ENCODE measurements at places on chromosomes 11 and 22.

GRCh38 chr11:65419772-65420481 lies 2.7 kb upstream of the NEAT1 start:
- DNase-seq: peak; percentile 74

GRCh38 chr11:111555255-111555654 lies 14.7 kb downstream of the LAYN start:
- DNase-seq: no peak

- DNase-seq: no peak
Measured at GRCh38 chr11:2453436-2453835, 8.6 kb downstream of the KCNQ1 start.

DNA sequence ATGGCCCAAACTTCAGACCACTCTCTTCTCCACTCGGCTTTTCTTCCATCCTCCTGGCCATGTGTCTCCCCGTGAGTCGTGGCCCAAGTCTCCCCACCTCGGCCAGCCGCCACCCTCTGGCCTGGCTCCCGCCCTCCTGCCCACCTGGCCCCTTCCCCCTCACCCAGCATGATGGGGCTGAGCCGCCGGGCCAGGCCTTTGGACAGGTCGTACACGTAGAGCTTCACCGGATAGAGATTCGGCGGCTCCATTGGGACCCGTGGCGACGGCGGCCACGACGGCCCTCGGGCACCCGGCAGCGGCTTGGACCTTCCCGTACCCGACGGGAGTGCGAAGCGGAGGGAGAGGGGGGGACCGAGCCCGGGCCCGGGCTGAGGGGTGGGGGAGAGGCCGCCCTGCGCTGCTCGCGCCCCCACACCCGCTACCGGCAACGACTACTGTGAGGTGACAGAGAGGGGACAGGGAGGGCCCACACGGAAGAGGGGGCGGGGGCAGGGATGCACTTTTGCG lies at the start of gene DESI1:
Gene DESI1 (minus strand): TSS at position 455 of the 510 bp plus-strand sequence. CDS start 204 bp downstream, at position 251.
- DNase-seq: no peak

GRCh38 chr11:19258641-19259230 lies 18.0 kb upstream of the E2F8 start:
- no peak for DNase-seq

GRCh38 chr11:128619540-128620308 lies 32.4 kb upstream of the ETS1 start:
- DNase-seq: no peak

- DNase-seq: no peak
Measured at GRCh38 chr22:20586403-20586745, 79.0 kb downstream of the MED15 start.

- no peak for DNase-seq
Measured at GRCh38 chr11:2794968-2795322, 90.6 kb downstream of the CDKN1C start.

- no peak for DNase-seq
Measured at GRCh38 chr11:86931548-86932258, 23.5 kb downstream of the FZD4 start.

GRCh38 chr11:126438691-126439090 lies 83.2 kb downstream of the ST3GAL4 start:
- no peak for DNase-seq

- DNase-seq: no peak
Measured at GRCh38 chr22:27987557-27987956, 68.5 kb upstream of the PITPNB start.

GRCh38 chr11:20027556-20028013 lies 132.7 kb downstream of the DBX1 start:
- DNase-seq: no peak

- no peak for DNase-seq
Measured at GRCh38 chr11:74001822-74002286, 7.0 kb downstream of the UCP3 start.

- DNase-seq: no peak
Measured at GRCh38 chr22:44648821-44649565, 53.0 kb upstream of the PRR5 start.

DNA sequence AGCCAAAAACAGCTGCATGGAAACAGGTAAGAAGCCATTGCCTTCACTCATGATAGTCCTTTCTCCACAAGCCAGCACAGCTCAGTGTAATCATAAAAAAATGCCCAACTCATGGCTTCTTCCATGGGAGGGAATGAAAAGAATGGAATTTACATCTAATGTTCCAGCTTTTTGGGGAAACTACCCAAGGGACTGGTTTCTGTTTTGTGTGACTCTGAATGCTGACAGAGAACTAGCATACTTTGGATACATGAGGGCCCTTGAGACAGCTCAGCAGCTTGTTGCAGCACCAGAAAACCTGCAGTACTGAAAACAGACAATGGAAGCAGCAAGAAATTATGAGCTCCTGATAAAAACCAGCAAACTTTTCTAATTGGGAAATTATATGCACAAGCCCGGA lies 24.2 kb upstream of the HORMAD2 start:
- no peak for DNase-seq

- DNase-seq: no peak
Measured at GRCh38 chr11:46335890-46336562, 11.2 kb upstream of the DGKZ start.

GRCh38 chr11:6962141-6962540 lies 35.9 kb downstream of the ZNF215 start:
- DNase-seq: no peak

- DNase-seq: no peak
Measured at GRCh38 chr11:102046841-102047240, 396 bp upstream of the CFAP300 start.

- no peak for DNase-seq
Measured at GRCh38 chr11:62923601-62924411, 2.6 kb upstream of the CHRM1 start.

DNA sequence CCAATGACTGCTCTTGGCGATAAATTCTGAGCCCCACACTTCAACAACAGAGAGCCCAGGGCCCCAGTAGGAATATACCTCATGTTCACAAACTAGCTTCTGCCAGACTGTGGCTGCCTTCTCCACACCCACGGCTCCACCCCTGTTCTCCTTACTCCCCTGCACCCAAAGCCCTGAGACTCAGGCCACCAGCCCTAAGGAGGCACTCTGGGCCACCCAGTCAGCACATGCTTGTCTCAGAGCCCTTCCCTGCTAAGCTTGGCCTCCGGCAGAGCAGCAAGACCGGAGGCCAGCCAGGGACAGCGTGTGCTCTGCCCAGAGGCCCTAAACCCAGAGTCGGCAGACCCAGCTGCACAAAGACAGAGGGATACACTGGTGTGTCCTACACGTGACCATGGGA lies 27.9 kb downstream of the SPATA19 start:
- no peak for DNase-seq

DNA sequence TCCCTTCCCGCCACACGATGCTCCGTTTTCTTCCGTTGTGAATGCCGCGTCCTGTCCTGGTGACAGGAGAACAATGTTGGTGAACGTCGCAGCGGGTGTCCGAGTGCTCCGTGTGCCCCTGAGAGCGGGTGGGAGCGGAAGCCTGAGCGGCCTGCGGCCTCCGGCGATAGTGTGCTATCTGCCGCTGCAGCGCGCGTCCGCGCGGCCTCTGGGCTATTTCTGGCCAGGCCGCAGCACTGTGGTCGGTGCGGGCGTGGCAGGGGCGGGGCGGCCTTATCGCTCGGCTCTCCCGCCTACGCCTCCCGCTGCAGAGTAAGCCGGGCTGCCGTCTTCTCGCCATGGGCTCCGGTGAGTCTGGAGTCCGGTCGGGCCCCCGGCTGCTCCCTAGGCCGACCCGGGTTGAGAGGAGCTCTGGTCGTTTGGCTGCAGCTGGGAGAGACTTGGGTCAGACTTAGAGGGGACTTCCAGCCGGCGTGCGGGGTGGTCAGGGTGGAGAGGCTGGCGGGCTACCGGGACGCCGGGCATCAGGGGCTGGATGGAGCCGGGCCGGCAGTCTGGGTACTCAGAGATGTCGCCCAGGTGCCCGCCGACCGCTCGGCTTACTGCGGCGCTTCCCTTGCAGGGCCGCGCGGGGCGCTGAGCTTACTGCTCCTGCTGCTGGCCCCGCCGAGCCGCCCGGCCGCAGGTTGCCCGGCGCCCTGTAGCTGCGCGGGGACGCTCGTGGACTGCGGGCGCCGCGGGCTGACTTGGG lies at the start of gene GP1BB:
Gene GP1BB (plus strand): TSS at position 308 of the 751 bp plus-strand sequence. CDS start 31 bp downstream, at position 339.
- DNase-seq: peak; percentile 59

DNA sequence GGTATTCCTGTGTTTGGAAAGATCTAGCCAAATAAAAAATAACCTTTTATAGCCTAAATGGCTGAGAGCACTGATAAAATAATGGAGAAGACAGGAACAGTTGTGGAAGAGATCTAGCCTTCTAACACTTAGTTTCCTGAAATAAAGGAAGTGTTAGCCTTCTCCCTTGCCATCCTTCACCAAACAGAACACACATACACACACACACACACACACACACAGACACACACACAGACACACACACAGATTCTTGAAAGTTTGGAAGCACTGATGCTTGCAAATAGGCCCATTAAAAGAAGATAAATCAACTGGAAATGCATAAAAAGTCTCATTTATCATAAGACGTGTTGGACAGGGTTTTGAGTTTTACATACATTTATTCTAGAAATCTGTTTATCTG lies 37.5 kb downstream of the KIRREL3 start:
- DNase-seq: no peak

- no peak for DNase-seq
Measured at GRCh38 chr11:95058621-95059020, 8.1 kb upstream of the SRSF8 start.

GRCh38 chr22:50282361-50283155 lies 12.4 kb upstream of the MAPK11 start:
- DNase-seq: no peak

DNA sequence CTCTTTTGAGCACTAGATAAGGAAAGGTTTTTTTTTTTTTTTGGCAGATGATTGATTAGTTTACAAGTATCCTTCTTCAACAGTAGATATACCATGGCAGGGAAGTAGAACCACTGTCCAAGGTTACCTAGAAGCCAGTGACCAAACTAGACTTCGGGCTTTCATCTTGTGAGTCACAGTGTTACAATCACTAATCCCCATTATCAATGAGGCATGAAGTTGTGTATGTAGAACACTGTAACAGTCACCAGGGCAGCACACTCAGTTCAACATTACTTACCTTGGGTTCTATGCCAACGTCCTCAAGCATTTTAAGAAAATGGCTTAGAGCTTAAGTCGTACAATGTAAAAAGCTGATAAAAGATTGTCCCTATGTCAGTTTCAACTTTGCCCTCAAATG lies 430.9 kb downstream of the ETS1 start:
- no peak for DNase-seq

DNA sequence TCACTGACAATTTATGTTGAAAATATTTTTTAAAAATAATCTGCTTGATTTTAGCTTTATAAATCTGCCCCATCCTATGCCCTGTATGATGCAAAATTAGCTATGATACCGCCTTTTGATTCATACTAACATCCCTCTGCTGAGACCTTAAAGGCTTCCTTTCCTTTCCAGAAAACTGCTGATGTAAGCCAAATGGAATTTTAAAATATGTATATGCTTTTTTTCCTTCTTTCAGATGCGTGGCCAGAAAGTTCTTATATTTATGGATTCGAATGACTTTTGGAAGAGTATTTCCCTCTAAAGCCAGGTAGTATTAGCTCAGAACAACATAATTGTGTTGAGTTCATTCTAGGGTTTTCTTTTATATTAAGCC lies 34.5 kb downstream of the SFI1 start:
- no peak for DNase-seq

- DNase-seq: no peak
Measured at GRCh38 chr11:70173018-70173417, 30.1 kb upstream of the FADD start.

- DNase-seq: no peak
Measured at GRCh38 chr11:119924017-119924416, 195.0 kb upstream of the NECTIN1 start.

DNA sequence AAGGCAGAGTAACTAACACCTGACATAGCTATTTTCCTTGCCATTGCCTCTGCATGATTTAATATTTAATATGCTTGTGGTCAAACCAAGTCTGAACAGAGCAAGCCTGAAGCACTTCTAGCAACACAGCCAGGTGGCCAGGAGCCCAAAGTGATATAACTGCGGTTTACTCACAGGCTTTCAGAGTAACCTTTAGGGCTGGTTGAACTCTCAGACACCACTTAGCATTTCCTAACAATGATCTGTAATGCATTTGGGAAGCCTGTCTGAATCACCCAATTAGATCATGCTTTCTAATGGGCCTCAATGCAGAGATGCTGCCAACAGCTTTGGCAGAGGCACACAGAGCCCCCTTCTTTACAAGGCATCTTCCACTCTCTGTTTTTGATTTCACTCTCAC lies 96.1 kb downstream of the FDX1 start:
- DNase-seq: no peak

GRCh38 chr11:126512741-126513715 lies 157.5 kb downstream of the ST3GAL4 start:
- no peak for DNase-seq

DNA sequence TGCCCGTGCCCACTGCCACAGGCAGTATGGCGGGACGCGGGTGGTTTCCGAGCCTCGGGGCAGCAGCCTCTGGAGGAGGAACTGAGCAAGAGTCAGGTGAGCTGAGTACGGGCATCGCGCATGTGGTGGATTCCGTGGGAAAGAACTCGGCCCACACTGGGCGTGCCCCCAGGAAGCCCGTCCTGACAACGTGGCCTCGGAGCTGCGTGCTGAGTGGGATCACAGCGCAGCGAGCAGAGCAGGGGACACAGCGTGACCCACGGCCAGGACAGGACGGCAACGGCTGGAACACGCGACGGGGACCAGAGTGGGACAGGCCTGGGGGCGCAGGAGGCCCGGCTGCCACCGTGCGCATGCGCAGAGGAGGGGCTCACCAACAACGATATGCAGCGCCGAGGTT lies 36.8 kb downstream of the CERK start:
- no peak for DNase-seq

DNA sequence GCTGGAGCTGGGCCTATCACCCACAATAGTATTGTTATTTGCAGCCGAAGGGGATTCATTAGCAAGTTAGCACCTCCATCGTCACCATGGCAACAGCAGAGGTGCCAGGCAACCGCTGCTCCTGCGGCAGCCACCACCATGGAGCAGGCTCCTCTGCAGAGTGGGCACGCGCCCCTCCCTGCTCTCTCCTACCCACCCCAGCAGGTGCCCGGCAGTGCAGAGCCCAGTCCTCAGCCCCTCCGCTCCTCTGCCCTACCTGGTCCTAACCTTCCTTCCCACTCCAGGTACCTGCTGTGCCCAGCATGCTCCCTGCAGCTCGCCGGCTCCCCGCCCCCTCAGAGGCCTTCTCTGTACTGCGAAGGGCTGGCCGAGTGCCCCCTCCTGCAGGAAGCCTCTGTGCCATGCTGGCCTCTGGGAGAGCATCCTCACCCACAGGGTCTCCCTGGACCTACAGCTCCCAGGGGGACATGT lies 3.6 kb downstream of the DUSP8 start:
- peak; percentile 81 for DNase-seq

GRCh38 chr22:19845054-19845722 lies 9.5 kb downstream of the GNB1L start:
- DNase-seq: no peak

- DNase-seq: no peak
Measured at GRCh38 chr11:32358729-32359128, 76.6 kb downstream of the WT1 start.

GRCh38 chr11:85875505-85875904 lies 20.3 kb downstream of the CCDC83 start:
- DNase-seq: no peak

GRCh38 chr11:104370478-104370877 lies 206.5 kb upstream of the PDGFD start:
- no peak for DNase-seq

Measured in CD4-positive, alpha-beta T cell (primary cell).